Thoracic aorta (tissue), 2 donors: ENCODE measurements at places on chromosomes 13 and 19. TPM values are rescaled to one million over a fixed set of nuclear protein-coding genes. Genes with fewer than 3 reads are reported as not detected.
A peak's percentile ranks its signal among the peaks of the same experiment; 100 is the strongest.

- no peak for DNase-seq
Measured at GRCh38 chr13:74438901-74439300, 304.7 kb upstream of the KLF12 start.

- DNase-seq: no peak
Measured at GRCh38 chr19:47239610-47240296, 8.8 kb upstream of the BBC3 start.

- no peak for DNase-seq
Measured at GRCh38 chr13:112728375-112729126, 38.7 kb downstream of the ATP11A start.

DNA sequence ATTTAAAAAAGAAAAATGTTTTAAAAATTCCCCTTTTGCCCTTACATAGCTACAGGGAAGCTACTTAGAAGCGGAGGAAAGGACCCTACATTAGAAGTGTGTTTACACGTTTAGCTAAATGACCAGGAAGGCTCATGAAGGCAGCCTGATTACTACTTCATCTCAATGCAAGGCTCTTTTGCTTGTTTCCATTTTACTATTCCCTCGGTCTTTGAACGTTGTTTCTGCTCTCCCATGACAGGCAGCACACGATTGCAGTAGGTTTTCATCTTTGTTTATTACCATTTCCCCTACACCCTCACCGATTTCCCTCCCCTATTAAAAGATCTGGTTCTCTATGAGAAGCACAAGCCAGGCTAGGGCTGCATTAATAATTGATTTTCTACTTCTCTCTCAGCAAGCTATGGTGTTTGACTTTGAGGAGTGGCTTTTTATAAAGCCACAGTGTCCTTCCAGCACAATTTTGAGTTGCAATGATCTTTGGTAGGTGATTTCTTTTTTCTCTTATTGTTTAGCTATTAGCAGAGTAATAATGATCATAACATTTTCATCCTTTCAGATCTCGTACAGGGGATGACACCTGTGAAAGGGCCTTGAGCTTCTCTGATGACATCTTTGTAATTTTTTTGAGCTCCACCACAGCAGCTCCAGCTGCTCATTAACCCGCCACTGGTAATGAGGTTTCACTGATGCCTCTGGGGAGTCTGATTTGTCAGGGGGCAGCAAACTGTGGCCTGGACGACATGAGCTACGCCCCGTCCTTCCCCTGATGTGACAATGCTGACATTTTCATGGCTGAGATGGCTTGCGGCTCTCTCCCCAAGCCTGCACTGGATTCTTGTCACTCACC, 670.3 kb downstream of the UQCRFS1 start:
- DNase-seq: no peak

- DNase-seq: no peak
Measured at GRCh38 chr19:55259540-55260210, 858 bp upstream of the PPP6R1 start.

- DNase-seq: no peak
Measured at GRCh38 chr13:21077076-21077787, 15.8 kb upstream of the LATS2 start.

DNA sequence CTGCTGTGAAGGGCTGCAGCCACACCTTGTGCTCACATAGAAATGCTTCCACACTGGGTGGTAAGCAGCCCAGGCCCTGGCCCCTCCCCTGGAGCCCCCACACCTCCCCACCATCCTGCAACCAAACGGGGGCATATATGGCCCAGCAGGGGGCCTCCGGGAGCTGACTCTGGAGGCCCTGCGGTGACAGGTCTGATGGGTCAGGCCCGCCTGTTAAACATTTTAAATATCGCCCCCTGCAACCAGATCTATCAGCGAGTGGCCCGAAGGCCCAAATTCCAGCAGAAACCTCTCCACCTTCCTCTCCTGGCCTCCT, 48.0 kb upstream of the KATNAL1 start:
- DNase-seq: no peak

GRCh38 chr13:110665491-110666254, 40.2 kb downstream of the CARS2 start:
- DNase-seq: no peak

DNA sequence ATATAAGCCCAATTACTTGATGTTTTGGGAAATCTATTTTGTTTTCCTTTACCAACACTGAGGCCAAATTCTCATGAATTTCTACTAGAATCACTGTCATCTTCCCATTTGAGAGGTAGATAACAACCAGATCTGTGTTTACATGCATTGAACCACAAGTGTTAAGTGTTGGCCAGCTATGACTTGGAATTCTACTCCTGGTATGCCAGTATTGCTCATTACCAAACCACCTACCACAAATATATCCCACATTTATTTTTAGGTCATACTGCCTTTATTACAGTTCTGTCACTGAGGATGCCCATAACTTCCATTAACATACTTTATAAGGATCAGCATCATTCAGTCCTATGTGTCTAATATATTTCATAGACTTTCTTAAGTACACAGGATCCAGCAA, 328.9 kb downstream of the DIAPH3 start:
- no peak for DNase-seq

DNA sequence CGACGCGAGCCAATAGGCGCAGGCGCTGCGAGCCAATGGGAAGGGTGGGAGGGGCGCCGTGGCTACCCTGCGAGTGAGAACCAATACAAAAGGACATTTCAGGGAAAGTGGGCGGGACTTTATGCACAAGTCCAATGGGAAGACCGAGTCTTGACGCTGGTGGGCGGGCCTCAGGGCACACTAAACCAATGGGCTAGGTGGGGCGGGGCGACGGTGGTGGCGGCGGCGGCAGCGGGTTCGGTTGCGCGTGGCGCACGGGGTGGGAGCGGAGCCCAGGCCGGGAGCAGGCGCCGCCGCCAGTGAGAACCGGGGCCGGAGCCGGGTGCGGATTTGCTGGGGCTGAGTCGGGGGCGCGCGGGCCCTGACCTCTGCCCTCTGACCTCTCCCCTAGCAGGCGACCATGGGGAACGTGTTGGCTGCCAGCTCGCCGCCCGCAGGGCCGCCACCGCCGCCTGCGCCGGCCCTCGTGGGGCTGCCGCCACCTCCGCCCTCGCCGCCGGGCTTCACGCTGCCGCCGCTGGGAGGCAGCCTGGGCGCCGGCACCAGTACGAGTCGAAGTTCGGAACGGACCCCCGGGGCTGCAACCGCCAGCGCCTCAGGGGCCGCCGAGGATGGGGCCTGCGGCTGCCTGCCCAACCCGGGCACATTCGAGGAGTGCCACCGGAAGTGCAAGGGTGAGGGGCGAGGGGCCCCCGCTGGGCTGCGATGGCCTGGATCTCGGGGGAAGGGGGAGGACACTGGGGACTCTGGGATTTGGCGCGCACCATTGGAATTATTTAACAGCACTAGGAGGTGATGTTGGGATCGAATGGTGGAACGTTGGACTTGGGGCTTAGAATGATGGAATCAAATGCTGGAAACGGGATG, at the start of gene TOMM40:
TOMM40 (plus strand) TSS at position 239 of the 867 bp plus-strand sequence; CDS start at position 401, 162 bp downstream.
- DNase-seq: peak; percentile 99

GRCh38 chr13:92379371-92379770, 847.2 kb upstream of the GPC6 start:
- no peak for DNase-seq

- DNase-seq: no peak
Measured at GRCh38 chr19:6534451-6535093, 3.7 kb downstream of the TNFSF9 start.

- no peak for DNase-seq
Measured at GRCh38 chr19:41926763-41927496, 1.3 kb downstream of the ERFL start.

- no peak for DNase-seq
Measured at GRCh38 chr19:53993448-53993847, 2.0 kb downstream of the CACNG6 start.

The MIA gene
- not detected for total RNA-seq

- no peak for DNase-seq
Measured at GRCh38 chr13:105971312-105971711, 564.1 kb downstream of the EFNB2 start.

GRCh38 chr19:13929956-13930355, 8.3 kb downstream of the PODNL1 start:
- no peak for DNase-seq

The PRR22 gene
- total RNA-seq: 1.3 TPM

The PRKCG gene
- not detected for total RNA-seq

- DNase-seq: no peak
Measured at GRCh38 chr19:4981681-4981958, 12.7 kb downstream of the KDM4B start.

GRCh38 chr13:69274231-69274630, 833.4 kb upstream of the ATXN8OS start:
- no peak for DNase-seq

The GSX1 gene
- total RNA-seq: not detected

GRCh38 chr13:30466358-30466714, 600 bp upstream of the HMGB1 start:
- DNase-seq: no peak

GRCh38 chr19:45451131-45451849, 16.5 kb upstream of the FOSB start:
- DNase-seq: no peak

DNA sequence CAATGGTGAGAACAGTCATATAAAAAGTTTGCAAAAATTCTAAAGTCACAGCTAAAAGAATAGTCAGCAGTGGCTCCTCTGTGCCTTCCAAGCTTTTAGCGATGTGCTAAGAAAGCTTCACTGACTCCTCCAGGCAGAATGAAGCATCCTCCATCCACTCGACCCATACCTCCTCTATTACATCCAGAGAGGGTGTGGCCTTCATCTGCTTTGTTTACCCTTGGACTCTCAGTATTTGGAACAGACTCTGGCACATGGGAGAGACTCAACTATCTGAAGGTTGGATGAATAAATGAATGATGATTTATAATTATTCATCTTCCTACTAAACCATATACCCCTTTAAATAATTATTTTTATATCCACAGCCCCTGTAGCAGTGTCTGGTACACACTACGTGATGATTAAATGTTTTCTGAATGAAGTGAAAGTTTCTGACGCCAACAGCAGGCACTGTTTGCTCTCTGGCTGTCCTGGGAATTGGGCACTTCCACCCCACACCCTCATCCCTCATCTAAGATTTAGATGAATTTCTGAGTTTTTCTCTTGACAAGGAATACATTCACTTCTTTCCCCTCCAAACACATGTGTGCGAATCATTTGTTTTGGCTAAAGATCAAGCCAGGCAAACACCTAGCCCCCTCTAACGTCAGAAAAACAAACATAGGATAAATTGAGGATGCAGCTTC, 93.9 kb downstream of the NUFIP1 start:
- DNase-seq: no peak

The PRR36 gene
- not detected for total RNA-seq

The MBD3L4 gene
- total RNA-seq: not detected

The DZIP1 gene
- total RNA-seq: 24.5 TPM

- no peak for DNase-seq
Measured at GRCh38 chr13:31978021-31978420, 53.6 kb upstream of the FRY start.

The TBCB gene
- 158 TPM for total RNA-seq

DNA sequence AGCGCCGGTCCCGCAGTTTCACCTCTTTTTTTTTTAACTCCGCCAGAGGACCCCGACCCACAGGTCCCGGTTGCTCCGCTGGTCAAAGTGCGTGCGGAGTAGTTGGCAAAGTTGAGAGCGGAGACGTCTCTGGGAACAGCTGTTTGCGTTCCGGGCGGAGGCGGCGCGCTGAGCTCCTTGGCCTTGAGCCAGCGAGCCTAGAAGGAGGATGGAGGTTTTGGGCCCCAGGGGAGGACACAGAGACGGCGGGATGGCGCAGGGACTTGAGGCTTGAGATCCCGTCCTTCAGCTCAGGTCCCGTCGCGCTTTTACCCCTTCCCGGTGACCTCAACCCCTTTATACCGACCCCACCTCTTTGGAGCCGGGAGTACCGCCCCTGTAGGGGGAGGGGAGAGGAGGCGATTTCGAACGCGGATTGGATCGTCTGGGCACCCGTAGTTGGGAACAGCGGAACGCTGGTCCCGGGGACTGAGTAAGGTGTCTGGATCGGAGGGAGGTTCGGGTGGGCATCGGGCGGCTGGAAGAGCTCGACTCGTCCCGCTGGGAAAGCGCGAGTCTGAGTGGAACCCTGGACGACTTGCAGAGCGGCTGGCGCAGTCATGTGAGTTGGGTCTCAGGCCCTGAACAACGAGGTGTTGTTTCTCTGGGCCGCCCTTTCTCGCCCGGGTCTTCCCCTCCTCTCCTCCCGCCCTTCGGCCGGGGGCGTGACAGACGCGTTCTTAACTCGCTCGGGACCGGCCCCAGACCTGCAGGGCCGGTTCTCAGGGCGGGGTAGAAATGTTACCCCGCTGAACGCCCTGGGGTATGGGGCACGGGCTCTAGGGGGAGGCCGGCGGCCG, at the start of gene WBP4:
WBP4 (plus strand) TSS at position 435 of the 839 bp plus-strand sequence; CDS start at position 600, 165 bp downstream.
- DNase-seq: peak; percentile 77

DNA sequence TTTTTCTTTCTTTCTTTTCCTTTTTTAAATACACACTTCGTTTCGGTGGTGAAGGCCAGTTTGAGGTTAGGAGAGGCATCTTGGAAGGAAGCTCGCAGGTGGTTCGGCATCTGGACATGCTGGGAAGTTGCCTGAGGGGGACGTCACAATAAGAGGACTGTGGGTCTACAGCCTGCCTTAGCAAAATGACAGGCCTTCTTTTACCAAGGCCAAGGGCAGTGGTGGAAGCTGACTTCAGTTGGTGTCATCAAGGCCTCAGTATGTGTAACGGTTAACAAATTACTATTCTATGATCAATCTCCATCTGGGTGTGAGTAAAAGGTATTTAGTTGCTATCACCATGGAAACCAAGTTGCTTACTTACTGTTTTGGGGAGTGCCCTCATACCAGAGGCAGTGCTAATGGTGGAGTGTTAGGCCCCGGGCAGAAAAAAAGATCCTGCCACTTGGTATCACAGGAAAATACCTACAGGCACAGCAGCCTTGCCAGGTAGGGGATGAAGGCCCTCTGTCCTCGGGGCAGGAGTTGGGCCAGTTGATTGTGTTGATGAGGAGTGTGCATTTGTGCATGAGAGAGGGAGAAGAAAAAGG, 10.3 kb downstream of the ACTN4 start:
- no peak for DNase-seq

DNA sequence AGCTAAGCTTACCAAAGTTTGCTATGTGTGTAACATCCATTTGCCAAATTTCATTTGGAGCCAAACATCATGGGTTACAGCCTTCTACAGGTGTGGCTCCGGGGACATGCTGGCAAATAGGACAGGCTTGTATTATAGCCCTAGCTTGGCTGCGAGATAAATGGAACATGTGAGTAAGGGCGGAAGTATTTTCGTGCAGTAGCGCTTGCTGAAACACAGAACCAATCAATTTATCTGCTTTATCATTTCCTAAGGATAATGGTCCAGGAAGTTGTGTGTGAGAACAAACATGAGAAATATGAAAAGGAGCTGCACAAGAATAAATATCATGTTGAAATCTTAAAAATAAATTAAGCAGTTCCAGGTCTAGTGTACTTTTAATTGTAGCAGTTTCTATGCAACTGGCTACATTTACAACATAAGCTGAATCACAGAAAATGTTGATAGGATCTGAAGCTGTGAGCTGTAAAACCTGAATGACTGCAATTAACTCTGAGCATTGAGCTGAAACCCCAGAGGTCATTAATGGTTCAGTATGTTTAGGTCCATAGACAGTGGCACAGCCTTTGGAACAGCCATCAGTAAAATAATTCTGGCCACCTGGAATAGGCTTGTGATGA, 22.2 kb upstream of the ZNF100 start:
- no peak for DNase-seq

The THSD8 gene
- not detected for total RNA-seq
